GM19239 (cell line): ENCODE measurements at places on chromosomes 7 and 10.

- DNase-seq = no peak
Observed at GRCh38 chr7:142391191-142391992, 133.5 kb upstream of the PRSS58 start.

DNA sequence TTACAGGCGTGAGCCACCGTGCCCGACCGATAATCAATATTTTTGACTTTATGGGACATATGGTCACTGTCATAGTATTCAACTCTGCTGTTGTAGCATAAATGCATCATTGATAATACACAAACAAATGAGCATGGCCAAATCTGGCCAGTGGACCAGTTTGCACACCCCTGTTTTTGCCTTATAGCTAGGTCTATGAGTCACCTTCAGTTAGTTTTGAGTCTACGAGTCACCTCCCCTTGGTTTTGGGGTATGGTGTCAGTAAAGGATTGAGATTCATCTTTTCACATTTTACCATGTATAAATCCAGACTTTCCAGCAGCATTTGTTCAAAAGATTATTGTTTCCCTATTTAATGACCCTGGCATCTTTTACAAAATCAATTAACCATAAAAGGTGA is 362.5 kb upstream of the NRP1 start:
- no peak for DNase-seq

- no peak for DNase-seq
Observed at GRCh38 chr10:128540128-128540762, 414.0 kb upstream of the MKI67 start.

GRCh38 chr7:42351316-42351935 is 114.4 kb upstream of the GLI3 start:
- no peak for DNase-seq

DNA sequence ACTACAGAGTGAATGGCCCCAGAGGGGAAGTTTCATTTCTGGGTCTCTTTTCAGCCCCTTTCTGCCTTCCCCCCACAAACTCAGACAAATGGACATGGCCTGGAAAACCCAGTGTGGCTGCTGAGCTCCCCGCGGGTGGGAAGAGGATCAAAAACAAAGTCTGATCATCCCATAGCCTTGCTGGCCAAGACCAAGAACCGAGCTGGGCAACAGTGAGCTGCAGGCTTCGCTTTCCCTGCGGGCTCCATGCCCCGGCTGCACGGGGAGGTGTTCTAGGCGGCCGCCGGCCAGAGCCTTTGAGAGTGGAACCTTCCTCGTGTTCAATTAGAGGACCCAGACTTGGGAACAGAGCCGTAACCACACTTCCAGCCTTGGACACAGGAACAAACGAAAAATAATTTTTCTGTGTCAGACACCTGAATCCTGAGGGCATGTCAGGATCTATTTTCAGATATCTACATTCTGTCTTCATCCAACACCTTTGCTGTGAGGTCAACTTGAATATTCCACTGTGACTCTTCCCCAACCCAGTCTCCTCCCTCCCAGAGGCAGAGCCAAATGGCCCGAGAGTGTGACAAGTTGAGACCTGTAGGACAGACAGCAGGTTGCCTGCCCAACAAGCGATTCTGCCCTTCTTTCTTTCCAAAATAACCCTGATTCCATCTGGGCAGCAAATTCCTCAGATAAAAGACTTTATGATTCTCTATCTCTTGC is 26.0 kb downstream of the WDR86 start:
- no peak for DNase-seq

- no peak for DNase-seq
Observed at GRCh38 chr7:107014387-107015023, 30.0 kb upstream of the PRKAR2B start.

DNA sequence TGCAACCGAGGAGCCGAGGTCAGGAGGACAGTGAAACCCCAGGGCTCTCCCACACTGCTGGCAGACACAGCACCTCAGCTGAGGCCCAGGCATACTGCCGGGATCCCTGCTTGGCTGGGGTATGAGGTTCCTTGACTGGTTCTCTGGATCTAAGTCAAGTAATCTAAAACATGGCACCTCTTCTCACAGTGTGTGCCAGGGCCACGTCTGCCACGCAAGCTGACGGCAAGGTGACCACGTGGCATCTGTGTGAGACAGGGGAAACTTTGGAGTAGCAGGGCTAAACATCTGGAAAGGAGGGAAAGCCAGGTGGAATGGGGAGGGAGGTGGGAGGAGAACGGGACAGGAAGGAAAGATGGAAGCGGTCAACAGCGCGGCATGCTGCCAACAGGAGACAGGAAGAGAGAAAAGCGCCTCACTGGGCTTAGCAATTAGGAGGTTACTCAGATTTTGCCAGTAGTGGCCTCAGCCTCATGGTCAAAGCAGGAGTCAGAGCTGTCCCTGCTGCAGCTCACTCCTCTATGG is 103.7 kb downstream of the CXCL12 start:
- no peak for DNase-seq

DNA sequence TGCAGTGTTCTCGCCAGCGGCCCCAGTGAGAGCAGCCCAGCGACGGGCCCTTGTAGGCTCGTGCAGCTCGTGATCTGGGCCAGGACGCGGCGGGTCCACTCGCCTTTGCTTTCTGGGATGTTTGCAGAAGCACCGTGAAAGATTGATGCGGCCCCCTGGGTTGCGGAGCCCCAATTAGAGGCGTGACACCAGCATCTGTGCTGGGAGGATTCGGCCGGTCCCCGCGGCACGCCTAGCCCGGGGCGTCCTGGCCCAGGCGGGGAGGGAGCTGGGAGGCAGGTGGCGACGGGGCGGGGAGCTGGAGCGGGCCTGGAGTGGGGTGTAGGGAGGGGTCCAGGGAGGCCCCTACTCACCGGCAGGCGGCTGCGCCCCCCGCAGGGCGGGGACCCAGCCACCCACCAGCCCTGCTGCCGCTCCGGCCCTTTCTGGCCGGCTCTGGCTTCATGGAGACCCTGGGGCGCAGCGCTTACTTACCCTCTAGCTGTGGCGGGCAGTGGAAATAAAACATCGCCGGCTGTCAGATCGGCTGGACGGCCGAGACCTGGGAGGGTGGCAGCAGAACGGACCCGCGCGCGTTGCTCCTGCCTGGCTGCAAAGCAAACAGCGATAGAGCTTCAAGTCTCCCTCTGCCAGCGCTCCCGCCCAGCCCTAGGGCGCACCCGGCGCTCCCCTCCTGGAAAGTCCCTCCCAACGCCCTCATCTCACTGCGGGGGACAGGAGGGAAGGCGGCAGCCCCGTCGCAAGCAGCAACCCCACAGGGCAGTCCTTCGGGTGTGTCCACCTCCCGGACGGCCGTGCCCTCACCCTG is 752 bp downstream of the DRGX start:
- DNase-seq = no peak

DNA sequence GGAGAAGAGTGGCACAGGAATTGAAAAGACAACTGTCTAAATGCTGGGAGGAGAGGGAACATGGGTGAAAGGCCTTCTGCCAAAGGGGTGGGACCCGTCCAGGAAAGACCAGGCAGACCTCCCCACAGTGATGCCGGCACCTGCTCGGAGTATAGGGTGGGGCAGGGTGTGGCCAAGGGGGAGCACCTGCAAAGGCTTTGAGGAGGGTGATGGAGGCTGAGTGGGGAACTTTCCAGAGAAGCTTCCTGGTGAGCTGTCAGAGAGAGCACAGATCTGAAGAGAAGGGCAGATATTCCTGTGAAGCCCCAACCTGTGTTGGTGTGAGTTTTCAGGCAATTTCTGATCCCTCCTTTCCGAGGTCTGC is 263.4 kb upstream of the GRB10 start:
- DNase-seq = no peak

GRCh38 chr7:138243430-138243829 is 167.2 kb downstream of the AKR1D1 start:
- DNase-seq = no peak

DNA sequence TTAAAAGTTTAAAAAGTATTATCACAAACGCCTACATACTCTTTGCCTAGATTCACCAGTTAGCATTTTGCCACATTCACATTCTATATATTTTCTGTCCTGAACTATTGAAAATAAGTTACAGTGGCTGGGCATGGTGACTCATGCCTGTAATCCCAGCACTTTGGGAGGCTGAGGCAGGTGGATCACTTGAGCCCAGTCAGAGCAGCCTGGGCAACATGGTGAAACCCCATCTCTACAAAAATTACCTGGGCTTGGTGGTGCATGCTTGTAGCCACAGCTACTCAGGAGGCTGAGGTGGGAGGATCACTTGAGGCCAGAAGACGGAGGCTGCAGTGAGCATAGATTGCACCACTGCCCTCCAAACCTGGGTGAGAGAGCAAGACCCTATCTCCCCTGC is 5.3 kb downstream of the ARPC1A start:
- DNase-seq = no peak

- DNase-seq = no peak
Observed at GRCh38 chr10:63757067-63757466, 235.9 kb downstream of the REEP3 start.

DNA sequence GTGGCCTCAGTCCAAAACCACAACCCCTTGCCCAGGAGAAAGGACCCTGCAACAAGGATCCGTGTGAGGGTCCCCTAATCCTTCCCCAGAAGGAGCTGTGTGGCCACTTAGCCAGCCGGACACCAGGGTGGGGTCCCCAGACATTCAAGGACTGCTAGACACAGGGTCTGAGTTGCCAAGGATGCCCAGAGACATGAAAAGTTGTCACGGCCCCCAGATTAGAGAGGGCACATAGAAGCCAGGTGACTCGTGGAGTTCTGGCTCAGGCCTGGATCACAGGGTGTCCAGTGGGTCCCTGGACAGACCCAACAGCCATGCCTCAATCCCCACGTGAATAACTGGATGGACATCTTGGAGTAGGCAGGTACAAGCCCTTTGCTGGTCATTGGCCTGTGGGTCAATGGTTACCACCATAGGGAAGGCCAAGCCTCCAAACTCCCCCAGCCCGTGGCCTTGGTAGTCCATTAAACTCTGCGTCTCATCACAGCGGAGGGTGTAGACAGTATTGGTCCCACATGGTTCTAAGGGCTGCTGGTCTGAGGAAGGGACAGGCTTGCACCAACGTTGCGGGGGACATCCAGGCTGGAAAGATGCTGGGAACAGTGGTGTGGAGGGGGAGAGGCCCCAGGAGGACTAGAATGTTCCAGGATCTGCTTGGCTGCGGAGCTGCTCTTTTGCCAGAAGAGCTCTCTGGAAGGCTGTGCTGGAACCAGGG is 205.9 kb upstream of the PPP2R2D start:
- no peak for DNase-seq

DNA sequence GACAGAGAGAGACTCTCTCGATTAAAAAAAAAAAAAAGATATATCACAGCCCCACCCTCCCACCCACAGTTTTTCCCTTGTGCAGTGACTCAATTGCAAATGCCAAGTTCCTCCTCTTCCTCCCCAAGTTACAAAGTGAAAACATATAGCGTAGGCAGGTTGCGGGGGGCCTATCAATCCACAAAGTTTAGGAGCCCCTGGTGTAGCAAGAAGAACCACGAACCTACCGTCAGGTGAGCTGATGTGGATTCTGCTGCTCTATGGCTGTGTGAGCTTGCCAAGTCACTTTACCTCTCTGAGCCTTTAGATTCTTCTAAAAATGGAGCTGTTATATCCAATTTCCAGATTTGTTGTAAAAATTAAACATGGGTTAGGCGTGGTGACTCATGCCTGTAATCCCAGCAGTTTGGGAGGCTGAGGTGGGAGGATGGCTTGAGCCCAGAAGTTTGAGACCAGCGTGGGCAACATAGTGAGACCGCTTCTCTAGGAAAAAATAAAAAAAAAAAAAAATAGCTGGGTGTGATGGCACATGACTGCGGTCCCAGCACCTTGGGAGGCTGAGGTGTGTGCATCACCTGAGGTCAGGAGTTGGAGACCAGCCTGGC is 8.2 kb upstream of the RHBDD2 start:
- DNase-seq = no peak

GRCh38 chr7:103075337-103075918 is 488 bp downstream of the ARMC10 start:
- peak; percentile 40 for DNase-seq

GRCh38 chr10:102411341-102412255 is 7.0 kb downstream of the PSD start:
- DNase-seq = no peak

DNA sequence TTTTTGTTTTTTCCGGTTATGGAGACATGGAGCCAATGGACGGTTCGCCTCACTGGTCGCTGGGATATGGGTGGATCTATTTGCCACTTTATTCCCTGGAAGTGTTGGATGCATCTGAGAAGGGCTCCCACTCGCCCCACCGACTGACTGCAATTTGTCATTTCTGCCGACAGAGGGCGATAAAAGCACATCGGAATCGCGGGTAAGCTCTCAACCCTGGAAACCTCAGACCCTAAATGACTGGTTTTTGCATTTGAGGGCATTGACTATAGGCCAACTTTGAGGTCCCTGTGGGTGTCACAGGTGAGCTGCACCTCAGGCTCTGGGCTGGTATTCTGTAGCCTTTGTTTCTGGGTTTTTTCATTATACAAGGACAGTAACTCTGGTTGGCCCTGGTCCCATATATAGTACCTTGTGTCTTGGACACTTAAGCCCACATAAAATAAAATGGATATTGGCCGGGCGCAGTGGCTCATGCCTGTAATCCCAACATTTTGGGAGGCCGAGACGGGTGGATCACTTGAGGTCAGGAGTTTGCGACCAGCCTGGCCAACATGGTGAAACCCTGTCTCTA is 11.9 kb upstream of the OPALIN start:
- peak; percentile 61 for DNase-seq

GRCh38 chr10:78283069-78283682 is 249.5 kb downstream of the RPS24 start:
- DNase-seq = no peak

DNA sequence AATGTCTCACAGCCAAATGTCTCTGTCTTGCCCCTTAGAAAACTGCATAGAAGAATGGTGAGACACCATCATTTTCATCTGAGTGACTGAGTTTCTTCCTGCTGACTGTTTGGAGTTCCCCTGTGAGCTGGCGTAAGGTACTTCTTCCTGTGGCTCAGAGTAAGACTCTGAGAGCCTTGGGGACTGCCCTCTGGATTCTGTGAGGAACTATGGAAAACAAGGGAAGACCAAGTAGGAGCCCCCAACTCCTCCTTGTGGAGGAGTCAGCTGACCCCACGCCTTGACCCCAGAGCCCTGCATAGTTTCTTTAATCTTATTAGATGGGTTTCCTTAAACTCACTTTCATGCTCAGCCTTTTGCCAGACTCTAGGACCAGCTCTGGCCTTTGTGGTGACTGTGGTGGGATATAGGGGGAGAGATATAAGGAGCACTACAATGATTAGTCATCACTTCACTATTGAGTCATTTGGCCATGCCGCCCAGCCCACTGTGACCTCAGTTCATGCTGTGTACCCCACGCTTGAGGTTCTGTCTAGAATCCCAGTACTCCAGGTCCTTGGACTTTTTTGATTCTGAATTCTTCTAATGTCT is 51.8 kb upstream of the FAM133B start:
- no peak for DNase-seq

DNA sequence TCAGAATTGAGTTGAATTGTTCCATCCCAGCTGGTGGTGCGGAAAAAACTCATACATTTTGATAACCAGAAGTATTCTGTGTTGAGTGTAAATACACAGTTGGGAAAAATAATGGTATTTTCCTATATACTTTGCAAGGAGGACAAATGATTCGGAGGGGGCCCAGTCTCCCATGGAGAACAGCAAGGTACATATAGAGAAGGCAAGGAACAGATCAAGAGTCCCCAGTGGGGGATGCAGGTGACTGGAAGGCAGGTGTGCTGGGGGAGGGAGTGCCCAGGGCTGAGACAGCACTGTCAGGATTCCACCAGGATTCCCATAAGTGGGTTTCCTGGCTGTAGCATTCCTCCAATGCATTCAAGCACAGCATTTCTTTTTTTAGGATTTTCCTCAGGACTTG is 10.8 kb upstream of the ADCY1 start:
- no peak for DNase-seq

- DNase-seq = no peak
Observed at GRCh38 chr10:18142151-18142550, 1.9 kb downstream of the CACNB2 start.

GRCh38 chr7:2514473-2515423 is 4.8 kb upstream of the LFNG start:
- DNase-seq = no peak
